Kidney glomerular epithelial cell (primary cell): ENCODE measurements at places on chromosomes 1 and 21.

DNA sequence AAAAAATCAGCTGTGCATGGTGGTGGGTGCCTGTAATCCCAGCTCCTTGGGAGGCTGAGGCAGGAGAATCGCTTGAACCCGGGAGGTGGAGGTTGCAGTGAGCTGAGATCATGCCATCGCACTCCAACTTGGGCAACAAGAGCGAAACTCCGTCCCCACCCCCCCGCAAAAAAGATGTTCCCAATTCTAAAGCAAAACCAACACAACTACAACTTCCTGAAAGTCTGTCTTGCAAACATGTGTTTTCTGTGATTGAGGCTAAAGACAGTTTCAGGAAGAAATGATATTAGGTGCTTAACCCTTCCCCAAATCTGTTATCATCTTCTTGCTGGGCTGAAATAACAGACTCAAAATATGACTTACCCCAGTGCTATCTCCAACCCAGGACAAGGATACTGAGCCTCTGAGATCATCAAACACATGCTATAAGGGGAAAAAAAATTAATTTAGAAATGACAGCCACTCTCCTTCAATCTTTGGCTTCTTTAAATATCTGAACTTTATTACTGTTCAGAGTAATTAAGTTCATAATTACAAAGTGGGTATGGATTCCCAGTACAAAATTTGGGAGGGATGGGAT is 28.5 kb downstream of the SORT1 start:
- DNase-seq, result peak; percentile 32

DNA sequence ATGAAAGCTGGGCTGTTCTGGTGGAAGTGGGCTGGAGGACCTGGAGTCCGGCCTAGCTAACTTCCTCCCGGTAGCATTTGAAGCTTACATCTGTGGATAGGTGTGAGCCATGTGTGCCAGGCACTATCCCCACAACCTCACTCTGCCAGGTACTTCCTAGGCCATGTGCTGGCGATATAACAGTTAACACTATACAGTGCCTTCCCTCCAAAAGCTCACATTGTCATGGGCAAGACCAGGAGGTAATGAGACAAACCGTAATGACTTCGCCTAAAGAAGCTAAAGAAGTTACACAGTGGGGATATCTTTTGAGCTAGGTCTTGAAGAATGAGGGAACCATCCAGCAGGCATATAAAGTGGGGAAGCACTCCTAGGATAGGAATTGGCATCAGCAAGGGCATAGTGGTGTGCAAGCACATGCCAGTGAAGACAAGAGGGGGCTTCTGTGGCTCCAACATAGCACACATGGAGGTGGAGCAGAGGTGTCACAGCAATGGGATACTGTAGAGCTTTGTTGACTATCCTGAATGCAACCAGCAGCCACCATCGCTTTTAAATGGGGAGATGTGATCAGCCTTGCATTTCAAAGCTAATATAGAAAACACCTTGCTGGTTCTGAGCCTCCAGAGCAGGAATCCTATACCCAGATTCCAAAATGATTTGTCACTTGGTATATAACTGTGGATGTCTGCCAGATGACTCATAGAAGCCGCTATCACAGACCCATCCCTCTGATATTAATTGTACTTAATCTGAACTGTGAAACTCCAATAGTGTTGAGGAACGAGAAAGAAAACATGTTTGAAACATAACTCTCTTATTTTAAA is 466.3 kb downstream of the LMO4 start:
- DNase-seq, result peak; percentile 92

- no peak for DNase-seq
These were observed 72.5 kb downstream of the KCNT2 start for GRCh38 chr1:196535727-196536126.

DNA sequence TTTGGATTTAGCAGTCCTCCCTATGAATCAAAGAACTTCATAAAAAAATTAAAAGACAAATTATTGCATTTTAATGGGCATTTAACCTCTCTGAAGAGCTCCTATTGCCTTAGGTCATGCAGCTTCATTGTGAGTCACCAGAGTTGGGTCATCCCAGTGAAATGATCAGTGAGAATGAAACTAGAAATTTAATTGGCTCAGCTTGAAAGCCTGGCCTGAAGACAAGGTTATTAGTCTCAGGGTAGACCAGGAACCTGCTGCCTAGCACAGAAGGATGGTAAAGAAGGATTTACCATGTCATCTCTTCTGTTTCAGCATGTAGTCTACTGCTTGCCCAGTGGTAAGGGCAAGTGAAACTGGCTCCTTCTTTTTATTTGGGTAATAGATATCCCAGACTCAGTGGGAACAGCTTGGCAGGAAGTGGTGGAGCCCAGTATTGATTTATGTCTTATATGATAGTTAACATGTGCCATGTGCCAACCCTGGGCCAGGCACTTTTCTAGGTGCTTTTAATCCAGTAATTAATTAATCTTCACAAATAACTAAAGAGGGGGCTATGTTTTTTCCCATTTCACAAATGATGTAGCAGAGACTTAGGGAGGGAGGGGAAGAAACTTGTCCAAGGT is 23.6 kb downstream of the LAMC2 start:
- peak; percentile 84 for DNase-seq

GRCh38 chr1:167564612-167565270 is 11.2 kb upstream of the CREG1 start:
- no peak for DNase-seq

GRCh38 chr1:211736351-211736915 is 61.0 kb upstream of the NEK2 start:
- DNase-seq, result no peak

- no peak for DNase-seq
These were observed 5.2 kb upstream of the S100A2 start for GRCh38 chr1:153570874-153571273.

- DNase-seq, result peak; percentile 16
These were observed 6.0 kb downstream of the FCRLB start for GRCh38 chr1:161727256-161727924.

DNA sequence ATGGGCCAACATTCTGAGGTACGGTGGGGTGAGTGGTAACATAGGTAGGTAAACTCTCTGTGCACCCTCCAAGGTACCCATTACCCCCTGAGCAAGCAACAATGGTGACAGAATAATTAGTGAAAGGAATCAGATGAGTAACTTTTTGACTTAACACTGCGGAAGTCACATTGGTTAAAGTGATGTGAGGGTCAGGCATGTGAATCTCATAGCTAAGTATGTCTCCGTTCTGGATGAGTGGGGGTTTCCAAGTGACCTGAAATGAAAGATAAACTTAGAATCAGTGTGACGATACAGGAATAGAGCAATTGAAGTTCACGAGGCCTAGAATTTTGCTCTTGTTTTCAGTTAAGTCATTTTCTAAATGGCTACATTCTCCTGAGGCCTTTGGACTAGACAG is 311.7 kb downstream of the KCTD3 start:
- no peak for DNase-seq

GRCh38 chr1:23591460-23592208 is 32.3 kb upstream of the ID3 start:
- no peak for DNase-seq

DNA sequence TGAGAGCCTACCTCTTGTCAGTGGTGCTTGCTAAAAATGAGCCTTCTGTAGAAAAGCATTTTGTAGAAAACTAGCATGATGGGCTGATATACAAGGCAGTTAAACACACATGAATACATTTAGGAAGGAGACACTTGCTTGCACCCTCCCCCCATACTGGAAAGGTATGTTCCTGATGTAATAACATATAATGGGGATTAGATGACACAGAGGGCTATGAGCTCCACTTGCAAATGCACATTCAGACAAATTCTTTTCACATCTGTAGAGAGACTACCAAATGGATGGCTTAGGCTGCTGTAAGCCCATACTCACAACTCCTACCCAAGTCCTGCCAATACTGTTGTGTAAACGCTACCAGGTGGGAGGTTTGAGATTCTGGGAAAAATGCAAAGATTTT is 634.0 kb downstream of the SMYD3 start:
- DNase-seq, result no peak

GRCh38 chr1:80896781-80897356 is 903.9 kb upstream of the ADGRL2 start:
- DNase-seq, result peak; percentile 42

- DNase-seq, result peak; percentile 76
These were observed at the start of gene SAMD13 for GRCh38 chr1:84301004-84301784. Gene SAMD13 (plus strand): TSS chr1:84301708. CDS start chr1:84303235, 1,527 bp downstream.

- peak; percentile 67 for DNase-seq
These were observed 14.3 kb downstream of the TSPAN2 start for GRCh38 chr1:115074839-115075534.

DNA sequence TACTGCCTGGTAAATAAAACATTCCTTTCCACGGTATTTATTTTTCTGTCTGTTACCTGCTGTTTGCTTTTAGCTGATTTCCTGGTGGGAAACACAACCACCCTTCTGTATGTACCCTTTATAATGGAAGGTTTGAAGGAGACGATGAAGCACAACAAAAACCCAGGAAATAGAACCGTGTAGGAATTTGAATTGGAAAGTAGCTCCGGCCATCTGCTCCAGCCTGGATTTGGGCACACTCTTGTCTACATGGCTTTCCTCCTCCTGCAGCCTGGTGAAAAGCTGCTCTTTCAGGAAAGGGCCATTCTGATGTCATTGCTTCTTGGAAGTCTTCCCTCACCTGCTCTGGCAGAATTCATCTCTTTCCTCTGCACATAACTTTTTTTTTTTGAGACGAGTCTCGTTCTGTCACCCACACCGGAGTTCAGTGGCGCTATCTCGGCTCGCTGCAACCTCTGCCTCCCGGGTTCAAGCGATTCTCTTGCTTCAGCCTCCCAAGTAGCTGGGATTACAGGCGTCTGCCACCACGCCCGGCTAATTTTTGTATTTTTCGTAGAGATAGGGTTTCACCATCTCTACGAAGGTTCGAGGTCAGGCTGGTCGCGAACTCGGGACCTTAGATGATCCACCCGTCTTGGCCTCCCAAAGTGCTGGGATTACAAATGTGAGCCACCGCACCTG is 2.7 kb downstream of the AK4 start:
- DNase-seq, result no peak

- DNase-seq, result no peak
These were observed 4.3 kb downstream of the ATP8B2 start for GRCh38 chr1:154329551-154330131.

GRCh38 chr1:56330391-56331026 is 248.9 kb downstream of the PLPP3 start:
- peak; percentile 16 for DNase-seq

DNA sequence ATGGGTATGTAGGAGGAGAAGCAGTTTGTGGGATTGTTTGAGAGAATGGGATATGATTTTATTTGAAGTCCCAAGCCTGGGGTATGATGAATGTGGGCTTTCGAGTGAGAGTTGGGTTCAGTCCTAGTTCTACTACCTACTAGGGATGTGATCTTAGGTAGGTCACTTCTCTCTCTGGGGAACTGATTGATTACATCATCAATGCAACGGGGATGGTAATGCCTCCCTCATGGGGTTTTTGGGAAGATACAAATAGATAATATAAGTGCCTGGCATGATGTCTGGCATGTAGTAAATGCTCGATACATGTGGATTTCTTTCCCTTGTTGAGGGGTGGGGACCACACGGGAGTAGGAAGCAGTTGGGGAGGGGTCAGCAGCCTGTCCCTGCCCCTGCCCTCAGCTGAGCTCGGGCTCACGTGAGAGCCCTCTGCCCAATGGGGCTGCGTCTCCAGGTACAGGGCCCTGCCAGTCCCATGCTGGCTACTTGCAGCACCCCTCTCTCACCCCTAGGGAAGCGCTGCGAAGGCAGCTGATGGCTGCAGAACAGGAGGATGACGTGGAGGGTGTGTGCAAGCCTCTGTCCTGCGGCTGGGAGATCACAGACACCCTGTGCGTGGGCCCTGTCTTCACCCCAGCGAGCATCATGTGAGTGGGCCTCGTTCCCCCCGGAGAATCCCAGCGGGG is 38.7 kb downstream of the AZIN2 start:
- no peak for DNase-seq

GRCh38 chr1:223514644-223515043 is 121.4 kb downstream of the CCDC185 start:
- no peak for DNase-seq

DNA sequence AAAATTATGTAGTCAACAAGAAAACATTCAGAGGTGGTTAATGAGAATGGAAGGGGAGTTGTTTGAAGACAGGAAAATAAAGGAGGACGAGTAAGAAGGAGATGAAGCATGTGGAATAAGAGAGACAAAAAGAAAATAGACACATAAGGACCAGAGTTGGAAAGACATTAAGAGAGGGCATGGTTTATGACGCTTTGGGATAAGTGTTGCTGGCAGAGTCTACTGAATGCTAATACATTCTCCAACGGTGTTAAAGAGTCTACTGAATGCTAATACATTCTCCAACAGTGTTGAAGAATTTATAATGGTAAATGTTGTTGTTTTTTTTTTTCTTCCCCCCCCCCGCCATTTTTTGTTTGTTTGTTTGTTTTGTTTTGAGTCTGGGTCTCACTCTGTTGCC is 13.1 kb downstream of the PRKAA2 start:
- DNase-seq, result no peak

- no peak for DNase-seq
These were observed 9.8 kb downstream of the ABCA4 start for GRCh38 chr1:94110946-94111740.

DNA sequence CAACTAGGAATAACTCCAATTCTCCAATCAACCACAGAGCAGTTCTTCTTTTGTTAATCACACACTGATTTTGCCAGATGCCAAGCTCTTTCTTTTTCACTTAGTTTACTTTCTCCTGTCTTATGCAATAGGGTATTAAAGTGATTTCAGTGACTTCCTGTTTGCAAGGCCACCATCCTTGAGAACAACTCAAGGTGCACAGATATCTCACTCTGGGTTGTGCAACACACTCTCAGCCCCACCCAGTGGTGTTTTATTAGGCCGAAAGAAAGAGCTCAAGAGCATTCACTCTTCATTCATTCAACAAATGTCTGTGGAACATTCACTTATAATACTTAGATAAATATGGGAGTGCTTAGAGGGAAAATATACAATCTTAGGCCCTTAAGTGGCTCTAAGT is 352.5 kb downstream of the ZNF326 start:
- no peak for DNase-seq

DNA sequence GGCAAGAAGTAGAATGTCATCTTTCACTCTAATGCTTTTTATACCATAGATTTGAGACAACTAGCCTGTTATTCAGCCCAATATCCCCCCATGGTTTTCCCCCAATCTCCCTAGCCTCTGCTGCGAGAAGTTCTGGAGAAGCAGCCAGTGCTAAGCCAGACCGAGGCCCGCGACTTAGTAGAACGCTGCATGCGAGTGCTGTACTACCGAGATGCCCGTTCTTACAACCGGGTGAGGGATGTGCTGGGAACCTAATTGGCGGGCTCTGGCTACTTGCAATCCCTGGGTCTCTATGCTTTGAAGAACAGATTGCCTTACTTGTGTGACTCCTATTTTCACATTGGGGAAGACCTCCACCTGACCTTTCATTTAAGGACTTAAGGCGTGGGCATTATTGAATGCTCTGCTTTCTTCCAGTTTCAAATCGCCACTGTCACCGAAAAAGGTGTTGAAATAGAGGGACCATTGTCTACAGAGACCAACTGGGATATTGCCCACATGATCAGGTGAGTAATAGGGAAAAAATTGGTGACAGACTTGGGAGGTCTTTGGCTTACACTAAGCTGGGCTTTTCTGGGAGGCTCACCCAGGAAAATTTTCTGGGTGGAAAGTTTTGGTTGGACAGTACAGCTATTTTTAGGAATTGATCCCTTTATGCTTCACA is 1.9 kb downstream of the PSMB4 start:
- no peak for DNase-seq

GRCh38 chr1:201944639-201945038 is 1.7 kb downstream of the LMOD1 start:
- DNase-seq, result no peak
